Left ventricle myocardium inferior (tissue), 1 donor: ENCODE measurements at places on chromosomes 11 and 22. TPM values are rescaled to one million over a fixed set of nuclear protein-coding genes. Genes with fewer than 3 reads are reported as not detected.

DNA sequence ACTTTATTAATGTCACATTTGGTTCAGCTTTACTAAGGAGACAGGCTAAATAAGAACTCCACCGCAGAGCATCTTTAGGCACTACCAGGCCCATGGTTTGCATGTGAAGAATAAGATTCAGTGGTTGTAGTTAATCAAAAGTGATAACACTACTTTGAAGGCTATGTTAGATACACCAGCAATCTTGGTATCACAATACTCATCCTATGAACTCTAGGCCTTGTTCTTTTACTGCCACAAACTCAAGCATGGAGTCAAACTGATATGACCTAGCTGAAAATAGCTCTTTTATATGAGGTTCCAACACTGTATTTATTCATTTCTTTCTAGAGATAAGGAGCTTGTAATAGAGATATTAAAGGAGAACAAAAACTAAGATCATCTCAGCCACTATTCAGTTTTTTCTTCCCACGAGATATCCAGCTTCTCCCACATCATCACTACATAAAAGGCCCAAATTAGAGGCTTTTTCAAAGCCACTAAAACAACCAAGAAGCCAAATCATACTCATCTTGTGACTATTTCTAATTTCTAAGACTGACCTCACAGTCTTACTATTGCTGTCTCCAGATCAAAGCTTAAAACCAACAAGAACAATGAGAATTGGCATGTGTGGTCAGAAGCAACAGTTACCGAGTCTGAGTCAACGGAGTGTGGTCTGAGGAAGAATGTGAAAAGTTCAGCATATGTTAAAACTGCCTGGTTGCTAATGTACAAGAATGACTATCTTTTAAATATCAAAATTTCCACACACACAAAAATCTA, 25.1 kb upstream of the GUCY1A2 start:
- H3K27ac ChIP-seq: no peak overlapping the region
- H3K4me3 ChIP-seq: no peak overlapping the region
- H3K4me1 ChIP-seq: no peaks in the 10 kb centered on the region
- no peaks in the 10 kb centered on the region for H3K27me3 ChIP-seq
- H3K36me3 ChIP-seq: no peaks in the 10 kb centered on the region

DNA sequence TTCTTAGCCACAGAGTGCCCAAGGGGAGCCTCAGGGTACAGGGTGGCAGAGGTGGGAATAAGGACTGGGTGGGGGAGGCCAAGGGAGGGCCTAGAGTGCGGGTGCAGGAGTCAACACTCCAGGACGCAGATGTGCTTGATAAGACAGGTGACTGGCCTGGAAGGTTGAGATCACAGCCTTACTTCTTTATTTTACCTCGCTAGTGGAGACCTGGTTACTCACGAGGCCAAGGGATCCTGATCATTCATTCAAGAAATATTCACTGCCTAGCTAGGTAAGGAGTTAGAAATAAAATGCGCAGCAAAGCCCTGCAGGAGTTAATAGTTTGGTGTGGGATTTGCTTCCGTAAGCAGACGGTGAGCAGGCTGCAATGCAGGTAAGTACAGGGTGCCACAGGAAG, 13.2 kb upstream of the PEX26 start:
- H3K27me3 ChIP-seq: peaks cover 6% of the 10 kb centered on the region
- H3K4me3 ChIP-seq: no peak overlapping the region
- no peak overlapping the region for H3K27ac ChIP-seq
- no peaks in the 10 kb centered on the region for H3K36me3 ChIP-seq
- H3K4me1 ChIP-seq: peaks cover 33% of the 10 kb centered on the region

DNA sequence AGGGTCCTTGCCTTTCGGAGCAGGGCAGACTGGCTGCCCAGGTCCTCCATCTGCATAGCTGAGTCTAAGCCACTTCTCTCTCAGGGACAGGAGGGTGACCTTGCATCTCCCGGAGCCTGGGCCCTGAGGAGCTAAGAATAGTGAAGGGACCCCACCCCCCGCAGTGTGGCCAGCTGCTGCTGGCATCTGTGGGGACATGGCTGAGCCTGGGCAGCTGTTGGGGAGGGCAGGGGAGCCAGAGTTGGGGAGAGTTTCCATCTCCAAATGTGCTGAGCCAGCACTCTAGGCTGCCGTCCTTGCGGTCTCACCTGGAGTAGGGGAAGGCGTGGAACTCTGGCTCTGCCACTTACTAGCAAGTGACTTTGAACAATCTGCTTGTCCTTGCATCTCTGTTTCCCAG, 34.8 kb upstream of the SHISAL1 start:
- peaks cover 28% of the 10 kb centered on the region for H3K27me3 ChIP-seq
- DNase-seq: no peak
- H3K4me3 ChIP-seq: no peak overlapping the region
- no peaks in the 10 kb centered on the region for H3K36me3 ChIP-seq
- peaks cover 9% of the 10 kb centered on the region for H3K4me1 ChIP-seq

SERGEF gene
- 13.1 TPM for total RNA-seq

DNA sequence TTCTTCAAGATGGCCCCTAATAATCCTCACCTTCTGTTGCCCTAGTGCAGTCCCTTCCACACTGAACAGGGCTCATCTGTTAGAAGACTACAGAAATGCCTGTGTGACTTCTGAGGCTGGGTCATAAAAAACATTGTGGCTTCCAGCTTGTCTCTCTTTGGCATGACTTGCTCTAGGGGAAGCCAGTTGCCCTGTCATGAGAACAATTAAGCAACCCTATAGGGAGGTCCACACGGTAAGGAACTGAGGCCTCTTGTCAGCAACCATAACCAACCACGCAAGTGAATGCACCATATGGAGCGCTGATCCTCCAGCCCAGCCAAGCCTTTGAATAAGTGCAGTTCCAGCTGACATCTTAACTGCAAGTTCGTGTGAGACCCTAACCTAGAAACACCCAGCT, 2.6 kb downstream of the LIPT2 start:
- no peak for DNase-seq
- no peak overlapping the region for H3K27ac ChIP-seq
- H3K4me1 ChIP-seq: peaks cover 22% of the 10 kb centered on the region
- no peaks in the 10 kb centered on the region for H3K36me3 ChIP-seq

DNA sequence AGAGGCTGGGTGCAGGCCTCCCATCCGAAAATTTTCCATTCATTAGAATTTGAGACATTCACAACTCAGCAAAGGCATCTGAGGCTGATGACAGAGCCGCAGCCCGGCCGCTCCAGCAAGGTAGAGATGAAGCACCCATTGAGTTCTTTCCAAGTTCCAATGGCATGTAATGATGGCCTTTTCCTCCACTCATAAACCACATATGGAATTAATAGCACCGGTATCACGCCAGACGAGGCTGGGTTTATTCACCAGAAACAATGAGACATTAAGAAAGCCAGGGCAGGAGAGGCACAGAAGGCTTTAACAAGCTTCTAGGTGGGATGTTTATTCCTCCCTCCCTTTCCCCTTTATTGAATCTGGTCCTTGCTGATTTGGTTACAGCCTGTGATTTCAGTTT, 534.4 kb downstream of the MN1 start:
- no peak for DNase-seq
- peaks cover 8% of the 10 kb centered on the region for H3K4me1 ChIP-seq
- no peak overlapping the region for H3K27ac ChIP-seq
- H3K36me3 ChIP-seq: no peaks in the 10 kb centered on the region
- H3K4me3 ChIP-seq: no peak overlapping the region
